ENCODE measurements at places on chromosomes 7 and 10.

GRCh38 chr7:106127984-106128780 is 16.1 kb upstream of the SYPL1 start:
- no peak for DNase-seq

DNA sequence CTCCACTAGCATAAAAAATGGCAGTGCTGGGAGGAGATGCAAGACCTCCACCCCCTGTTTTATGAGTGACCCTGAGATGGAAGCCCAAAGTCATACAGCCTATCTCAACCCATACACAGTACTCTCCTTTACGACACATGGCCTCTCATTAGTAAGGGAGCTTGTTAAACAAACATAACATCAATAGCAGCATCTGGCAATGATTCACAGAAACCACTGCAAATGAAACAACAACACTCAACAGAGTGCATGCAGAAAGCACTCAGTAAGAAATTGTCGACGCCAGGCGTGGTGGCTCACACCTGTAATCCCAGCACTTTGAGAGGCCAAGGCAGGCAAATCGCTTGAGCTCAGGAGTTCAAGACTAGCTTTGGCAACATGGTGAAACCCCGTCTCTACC is 27.5 kb upstream of the FIGNL1 start:
- DNase-seq: no peak

- no peak for DNase-seq
Observed at GRCh38 chr10:125911990-125912389, 15.6 kb downstream of the FANK1 start.

GRCh38 chr10:83522456-83522855 is 616.9 kb upstream of the GHITM start:
- DNase-seq: no peak

GRCh38 chr10:5692461-5693358 is 8.1 kb downstream of the TASOR2 start:
- DNase-seq: no peak

DNA sequence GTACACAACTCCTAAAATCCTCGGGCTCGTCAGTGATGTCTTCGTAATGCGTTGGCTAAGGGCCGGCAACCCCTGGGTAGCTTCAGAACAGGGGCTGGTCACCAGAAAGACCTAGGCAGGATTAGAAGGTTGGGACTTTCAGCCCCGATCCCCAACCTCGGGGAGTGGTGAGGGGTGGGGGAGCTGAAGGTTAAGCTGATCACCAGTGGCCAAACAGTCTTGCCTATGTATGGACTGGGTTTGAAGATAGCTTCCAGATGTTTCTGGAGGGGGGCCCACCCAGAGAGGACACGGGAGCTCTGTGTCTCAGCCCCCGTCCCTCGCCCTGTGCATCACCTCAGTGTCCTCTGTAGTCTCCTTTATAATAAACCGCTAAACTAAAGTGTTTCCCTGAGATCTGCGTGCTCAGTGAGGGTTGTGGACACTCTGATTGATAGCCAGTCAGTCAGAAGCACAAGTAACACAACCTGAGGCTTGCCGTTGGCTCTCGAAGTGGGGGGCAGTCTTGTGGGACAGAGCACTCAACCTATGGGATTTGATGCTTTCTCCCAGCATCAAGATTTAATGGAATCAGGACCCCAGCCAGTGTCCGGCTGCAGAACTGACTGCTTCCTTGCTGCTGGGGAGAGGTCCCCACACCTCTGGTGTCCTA is 10.0 kb downstream of the PPP2R2D start:
- DNase-seq: no peak

GRCh38 chr7:41586931-41587640 is 115.8 kb downstream of the INHBA start:
- DNase-seq: no peak

- no peak for DNase-seq
Observed at GRCh38 chr7:157689269-157690057, 352.7 kb downstream of the DNAJB6 start.
